ENCODE measurements at places on chromosomes 5 and 9.

- no peak for DNase-seq
Observed at GRCh38 chr9:33489066-33489465, 15.3 kb upstream of the NOL6 start.

GRCh38 chr5:17748201-17748600, 113.9 kb downstream of the TAF11L14 start:
- no peak for DNase-seq

GRCh38 chr5:149157330-149157729, 16.0 kb downstream of the ABLIM3 start:
- DNase-seq: no peak

GRCh38 chr9:82332774-82333152, 344.2 kb downstream of the SPATA31D1 start:
- no peak for DNase-seq

DNA sequence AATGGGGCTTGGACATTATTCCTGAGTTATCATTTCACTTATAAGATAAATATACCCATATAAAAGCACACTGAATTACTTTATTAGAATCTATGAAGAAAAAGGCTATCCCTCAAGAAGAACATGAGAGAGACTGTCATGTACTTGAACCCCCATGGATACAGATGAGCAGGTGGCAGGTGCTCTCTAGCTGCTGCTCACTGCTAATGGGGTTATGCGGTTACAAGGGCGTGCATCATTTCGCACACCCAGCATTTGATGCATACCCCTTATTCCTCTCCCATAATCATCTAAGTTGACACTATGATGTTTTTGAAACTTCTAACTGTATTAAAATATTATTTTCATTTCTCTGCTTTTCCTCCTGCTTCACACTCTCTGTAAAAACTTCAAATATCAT, 16.4 kb downstream of the ITK start:
- no peak for DNase-seq

- no peak for DNase-seq
Observed at GRCh38 chr9:14485366-14485765, 171.4 kb upstream of the NFIB start.

GRCh38 chr5:5155617-5156016, 15.5 kb downstream of the ADAMTS16 start:
- DNase-seq: no peak

GRCh38 chr5:113519412-113519811, 5.9 kb downstream of the YTHDC2 start:
- DNase-seq: no peak

GRCh38 chr5:165119175-165119574, 1613.8 kb downstream of the MAT2B start:
- DNase-seq: no peak

DNA sequence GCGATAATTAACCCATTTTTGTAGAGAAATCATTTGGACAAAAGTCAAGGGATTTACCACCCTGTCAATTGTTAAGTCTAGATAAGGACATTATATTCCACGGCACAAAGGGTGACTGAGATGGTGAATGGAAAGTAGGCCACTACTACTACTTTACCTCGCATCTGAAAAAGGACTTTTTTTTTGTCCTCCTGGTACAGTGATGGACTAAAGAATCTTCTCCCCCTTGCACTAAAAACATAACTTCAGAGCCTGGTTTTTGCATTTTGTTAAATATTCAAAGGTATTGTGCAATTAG, 147.5 kb downstream of the EBF1 start:
- DNase-seq: no peak

DNA sequence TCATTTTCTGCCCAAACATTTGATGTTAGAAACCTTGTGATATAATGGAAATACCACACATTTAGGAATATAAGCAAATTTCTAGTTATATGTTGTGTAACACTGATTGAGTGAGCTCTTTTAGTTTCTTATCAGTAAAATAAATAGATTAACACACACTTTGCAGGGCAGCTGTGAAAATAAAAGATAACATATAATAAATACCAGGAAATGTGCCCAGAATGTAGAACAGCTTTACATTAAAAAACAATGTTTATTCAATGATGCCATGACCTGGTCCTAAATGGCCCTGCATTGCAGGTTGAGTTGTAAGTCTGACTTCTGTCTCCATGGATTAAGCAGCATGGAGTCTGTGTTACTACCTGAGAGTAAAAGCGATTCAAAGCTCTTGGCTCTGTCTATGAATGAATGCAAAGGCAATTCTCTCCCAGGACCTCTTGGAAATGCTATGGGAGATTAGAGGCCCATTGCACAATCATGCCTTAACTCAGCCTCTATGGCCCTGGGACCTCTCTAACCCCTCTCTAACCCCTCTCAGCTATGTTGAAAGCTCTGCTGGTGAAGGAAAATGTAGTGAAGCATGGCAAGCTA, 296.0 kb upstream of the ACTBL2 start:
- DNase-seq: no peak

DNA sequence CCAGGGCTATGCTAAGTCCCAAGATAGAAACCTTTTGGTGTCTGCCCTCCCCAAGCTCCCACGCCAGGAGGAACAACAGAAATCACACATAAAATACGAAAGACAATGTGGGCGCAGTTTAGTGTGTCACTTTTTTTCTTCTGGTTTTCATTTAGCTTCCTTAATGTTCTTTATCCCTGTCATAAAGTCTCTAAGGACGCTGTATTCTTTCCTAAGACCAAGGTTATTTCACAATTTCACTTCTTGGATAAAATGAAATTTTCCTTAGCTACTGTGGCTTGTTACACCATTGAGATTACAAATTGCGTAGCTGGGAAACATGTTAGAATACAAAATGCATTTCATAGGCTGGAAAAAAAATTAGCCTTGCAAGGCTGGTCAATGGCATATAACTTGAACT, 85.4 kb downstream of the GLIS3 start:
- no peak for DNase-seq

- DNase-seq: no peak
Observed at GRCh38 chr5:146588331-146589027, 72.5 kb upstream of the GPR151 start.

GRCh38 chr5:103519550-103519949, 43.0 kb downstream of the NUDT12 start:
- DNase-seq: no peak

- no peak for DNase-seq
Observed at GRCh38 chr5:138844812-138845513, 30.2 kb downstream of the LRRTM2 start.

DNA sequence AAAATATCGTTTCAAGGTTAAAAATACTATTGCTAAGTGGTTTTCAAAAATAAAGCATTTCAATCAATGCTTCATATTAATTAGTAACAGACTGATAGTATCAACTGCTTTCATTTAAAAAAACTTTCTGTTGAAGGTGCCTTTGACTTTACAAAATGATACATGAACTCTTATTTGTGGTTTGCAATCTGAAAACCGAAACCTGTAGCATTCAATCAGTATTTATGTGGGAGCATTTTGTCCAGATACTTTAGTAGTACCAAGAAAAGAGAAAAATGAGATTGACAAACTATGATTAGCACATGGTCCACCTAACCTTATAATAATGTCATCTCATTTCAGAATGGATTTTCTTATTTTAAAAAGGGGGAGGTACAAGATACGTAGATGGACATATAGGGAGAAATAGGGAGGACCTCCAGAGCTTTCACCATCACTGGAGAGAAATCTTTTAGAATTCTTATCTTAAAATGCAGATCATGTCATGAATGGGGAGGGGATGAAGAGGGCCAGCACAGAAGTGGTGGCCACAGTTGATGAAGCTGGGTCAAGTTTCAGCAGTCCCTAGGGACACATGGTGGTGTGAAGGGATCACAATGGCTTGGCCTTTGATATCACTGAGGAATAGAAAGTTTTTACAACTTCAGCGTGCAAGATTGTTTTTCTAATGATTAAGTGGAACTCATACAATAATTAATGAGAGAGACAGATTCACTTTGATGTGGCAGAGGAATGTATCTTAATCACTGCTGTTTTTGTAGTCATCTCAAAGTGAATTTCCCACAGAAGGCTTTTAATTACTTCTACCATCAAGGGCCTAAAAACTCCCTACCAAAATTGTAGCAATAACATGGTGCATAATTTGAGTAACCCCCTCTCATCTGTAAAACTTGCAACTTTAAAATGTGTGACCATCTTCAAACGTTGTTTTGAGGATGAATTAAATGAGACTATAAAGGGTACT, 322.3 kb upstream of the EDIL3 start:
- no peak for DNase-seq

DNA sequence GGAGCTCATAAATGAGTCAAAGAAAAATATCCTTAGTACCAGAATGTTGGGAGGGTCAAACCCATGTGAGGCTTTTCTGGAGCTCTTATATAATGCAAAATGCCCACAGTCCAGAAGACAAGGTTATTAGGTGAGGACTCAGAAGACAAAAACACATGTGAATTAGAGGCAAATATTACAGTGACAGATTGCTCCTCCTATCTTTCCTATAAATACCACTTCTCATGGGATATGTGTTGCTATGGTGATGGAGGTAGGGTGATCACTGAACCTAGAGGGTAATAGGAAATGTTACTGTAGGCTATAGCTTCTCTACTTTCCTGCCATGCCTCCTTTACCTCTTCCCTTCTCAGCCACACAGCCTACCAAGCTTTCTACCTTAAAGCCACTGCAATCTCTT, 264.6 kb downstream of the SEC61B start:
- DNase-seq: no peak

DNA sequence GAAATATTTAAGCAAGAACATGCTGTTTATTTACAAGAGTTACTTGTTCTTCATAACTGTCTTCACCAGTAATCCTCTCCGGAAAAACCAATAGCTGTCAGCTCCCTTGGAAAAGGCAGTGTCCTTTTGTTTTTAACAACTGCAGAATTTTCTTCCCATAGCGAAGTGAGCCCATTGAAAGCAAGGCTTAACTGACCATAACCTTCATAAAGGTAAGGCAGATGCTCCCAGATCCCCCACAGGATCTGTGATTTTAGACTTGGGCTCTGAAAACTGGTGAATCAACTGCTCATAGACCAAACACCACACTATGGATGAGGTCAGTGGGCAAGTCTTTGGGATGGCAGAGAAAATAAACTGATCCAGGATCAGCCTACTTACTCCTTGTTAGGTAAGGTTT, 155.0 kb downstream of the GLIS3 start:
- no peak for DNase-seq

GRCh38 chr9:113873446-113873845, 2.7 kb upstream of the ZNF618 start:
- no peak for DNase-seq

- no peak for DNase-seq
Observed at GRCh38 chr5:120103495-120103894, 360.6 kb upstream of the PRR16 start.

DNA sequence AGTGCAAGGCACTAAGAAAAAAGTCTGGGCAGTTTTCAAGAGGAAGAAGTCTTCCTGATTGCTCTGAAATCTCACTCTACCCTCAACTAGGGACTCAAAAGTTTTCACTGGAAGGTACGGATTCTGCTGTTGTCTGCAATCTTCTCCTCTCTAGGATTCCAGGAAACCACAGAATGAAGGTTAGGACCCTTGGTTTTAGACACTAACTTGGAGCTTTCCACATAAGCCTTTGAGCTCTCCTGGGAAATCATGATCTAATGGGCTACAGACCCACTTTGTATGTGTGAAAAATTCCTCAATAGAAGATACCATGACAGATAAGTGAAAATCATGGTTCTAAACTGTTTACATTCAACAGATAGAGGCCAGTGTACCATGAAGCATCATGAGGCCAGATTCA, 265.1 kb downstream of the PSAT1 start:
- no peak for DNase-seq

- no peak for DNase-seq
Observed at GRCh38 chr5:56166671-56167385, 66.3 kb downstream of the ANKRD55 start.

GRCh38 chr5:149762958-149763630, 33.0 kb downstream of the PPARGC1B start:
- no peak for DNase-seq

- no peak for DNase-seq
Observed at GRCh38 chr5:109038209-109038840, 290.6 kb downstream of the FER start.

DNA sequence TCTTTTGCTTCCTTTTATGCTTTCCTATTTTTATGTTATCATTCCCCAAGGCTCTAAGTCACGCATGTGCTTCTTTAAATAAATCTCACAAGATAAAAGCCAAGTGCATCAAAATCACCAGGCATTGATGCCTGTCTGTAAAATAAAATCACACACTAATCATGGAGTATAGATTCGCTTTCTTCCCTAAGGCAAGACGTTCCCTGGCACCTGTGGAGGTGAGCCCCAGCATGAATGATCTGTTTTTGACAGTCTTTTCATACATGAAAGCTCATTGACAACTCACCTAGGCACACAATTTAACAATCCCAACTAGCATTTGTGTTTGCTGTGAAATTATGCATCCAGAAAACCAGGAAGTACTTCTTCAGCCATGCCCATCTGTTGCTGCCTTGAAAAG, 146.9 kb upstream of the DMAC1 start:
- DNase-seq: no peak
